CD4-positive, alpha-beta T cell treated with Interleukin-17A for 4 hours (primary cell): ENCODE measurements at places on chromosomes 2 and 18.

DNA sequence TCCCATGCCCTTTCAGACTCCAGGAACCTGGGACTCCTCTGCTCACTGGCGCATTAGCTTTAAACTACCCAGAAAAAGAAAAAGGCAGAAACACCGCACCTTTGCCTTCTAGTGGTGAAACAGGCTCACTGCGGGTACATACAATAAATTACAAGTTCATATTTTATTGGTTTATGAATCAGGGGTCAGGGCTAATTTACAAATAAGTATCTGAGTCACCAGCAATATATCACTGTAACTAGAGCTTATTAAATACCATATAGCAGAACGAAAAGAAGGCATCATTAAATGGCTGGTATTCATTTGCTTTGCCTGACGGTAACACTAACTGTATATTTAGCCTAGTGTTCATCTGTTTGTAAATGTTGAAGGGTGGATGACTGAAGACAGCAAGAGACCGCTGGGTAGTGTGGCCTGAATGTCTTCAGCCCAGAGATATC is 26.9 kb upstream of the DTNB start:
- peak; percentile 34 for DNase-seq

DNA sequence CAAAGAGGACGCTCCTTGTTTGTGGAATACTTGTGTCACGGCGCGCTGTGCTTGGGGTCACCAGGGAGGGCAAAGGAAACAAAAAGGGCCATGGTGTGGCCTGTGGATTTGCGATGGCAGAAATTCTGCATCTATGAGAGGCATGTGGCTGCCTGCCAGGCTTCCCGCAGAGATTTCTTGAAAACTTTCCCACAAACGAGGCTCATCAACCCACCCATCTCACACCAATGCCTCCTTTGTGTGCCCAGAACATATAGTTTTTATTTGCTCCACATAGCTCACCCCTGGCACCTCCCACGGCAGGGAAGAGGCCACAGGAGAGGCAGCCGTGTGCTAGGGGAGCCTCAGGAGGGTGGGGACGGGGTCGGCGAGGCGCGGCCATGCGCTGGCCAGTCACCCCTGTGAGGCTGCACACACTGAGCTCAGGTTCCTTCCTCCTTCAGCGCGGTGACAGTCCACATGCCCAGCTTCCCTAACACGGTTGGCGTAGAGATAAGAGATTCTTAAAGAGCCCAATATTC is 100.3 kb downstream of the MBP start:
- no peak for DNase-seq

DNA sequence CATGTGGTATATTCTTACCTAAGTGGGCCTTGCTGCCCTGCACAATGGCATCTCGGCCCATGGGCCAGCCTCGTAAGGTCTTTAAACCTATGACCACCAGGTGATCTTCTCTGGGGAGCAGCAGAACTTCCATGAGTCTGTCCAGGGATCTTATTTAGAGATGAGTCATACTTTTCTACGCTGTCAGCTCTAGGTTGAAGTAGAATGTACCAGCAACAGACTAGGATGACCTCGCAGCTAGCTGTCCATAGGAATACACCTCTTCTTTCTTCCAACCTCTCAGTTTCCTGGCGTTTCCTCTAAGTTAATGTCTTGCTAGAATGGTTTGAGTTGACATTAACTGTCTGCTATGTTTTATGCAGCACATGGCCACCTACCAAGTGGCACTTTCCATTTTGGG is 15.6 kb upstream of the CXCR4 start:
- no peak for DNase-seq

GRCh38 chr2:54455131-54455562 is 980 bp upstream of the SPTBN1 start:
- DNase-seq, result no peak
